ENCODE measurements at places on chromosomes 6 and 20.

DNA sequence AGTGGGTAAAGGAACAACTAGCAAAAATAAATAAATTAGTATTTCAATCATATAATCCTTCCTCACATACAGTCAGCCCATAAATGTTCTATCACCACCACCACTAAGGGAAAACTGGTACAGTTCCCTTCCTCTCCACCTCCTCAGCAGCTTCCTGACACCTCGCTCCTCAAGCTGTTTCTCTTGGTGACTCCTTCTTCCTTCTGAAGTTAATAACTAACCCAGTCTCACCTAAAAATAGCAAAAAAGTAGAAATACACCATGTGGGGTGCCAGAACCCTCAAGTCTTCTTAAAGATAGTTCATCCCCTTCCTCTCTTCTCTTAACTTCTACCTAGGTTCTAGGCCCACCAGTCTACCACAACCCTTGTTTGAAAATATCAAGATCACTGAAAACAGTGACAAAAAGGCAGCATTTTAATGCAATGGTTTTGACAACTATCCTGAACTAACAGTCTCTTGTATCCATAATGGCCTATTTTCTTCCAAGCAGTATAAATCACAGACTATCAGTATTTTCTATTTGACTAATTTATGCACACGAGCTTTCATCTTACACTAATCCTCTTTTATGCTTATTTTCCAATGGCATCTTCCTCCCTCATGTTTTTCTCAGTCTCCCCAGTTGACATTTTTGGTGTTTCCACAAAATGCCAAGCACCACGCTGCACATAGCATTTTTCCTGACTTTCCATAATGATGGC lies 85.5 kb downstream of the KHDC1L start:
- DNase-seq, result no peak

DNA sequence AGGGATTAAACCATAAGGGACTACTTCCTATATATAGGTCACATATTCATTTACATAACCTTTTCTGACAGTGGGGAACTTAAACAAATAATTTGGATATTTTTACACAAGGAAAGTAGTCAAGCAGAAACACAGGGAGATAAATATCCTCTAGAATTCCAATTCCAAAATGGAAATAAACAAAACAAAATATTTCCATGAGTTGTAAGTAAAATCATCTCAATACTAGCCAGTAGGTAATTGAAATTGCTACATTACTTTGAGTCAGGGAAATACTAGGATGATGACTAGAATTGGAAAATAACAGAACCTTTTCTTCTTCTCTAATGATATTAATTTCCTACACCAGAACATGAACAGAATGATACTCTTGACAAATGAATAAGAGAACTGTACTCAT lies 1308.1 kb upstream of the GJE1 start:
- DNase-seq, result no peak

DNA sequence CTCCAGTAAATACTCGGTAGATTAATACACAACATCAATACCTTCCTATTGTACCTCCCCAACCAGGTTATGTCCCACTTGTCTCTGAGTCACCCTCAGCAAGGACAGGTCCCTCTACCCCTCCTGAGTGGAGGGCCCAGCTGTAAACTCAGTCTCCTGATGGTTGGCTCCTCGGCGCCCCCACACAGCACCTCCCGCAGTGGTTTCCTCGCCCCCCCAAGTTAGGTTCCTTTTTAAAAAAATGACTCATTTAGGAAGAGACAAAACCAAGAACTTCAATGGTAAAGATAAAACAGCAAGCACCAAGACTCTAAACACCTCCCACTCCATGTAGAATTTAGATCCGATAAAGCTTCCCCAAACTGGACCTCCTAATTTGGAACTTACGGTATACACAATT lies 83.5 kb downstream of the TRERF1 start:
- DNase-seq, result peak; percentile 48

DNA sequence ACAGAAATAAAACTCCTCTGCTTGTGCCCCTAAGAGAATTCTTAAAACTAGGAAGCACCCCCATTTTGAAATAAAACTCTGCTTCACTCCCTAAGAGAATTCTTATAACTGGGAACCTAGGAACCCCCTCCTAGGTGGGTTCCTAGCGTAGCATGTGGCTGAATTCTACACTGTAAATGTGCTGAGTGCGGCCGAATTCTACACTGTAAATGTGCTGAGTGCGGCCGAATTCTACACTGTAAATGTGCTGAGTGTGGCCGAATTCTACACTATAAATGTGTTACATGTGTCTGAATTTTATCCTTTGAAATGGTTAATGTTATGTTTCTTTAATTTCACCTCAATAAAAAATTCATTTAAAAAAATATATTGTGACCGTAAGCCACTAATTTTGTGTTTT lies 79.3 kb downstream of the PSMB1 start:
- DNase-seq, result no peak

- DNase-seq, result peak; percentile 38
These were observed 50.0 kb downstream of the SYNJ2 start for GRCh38 chr6:158031381-158032353.

- DNase-seq, result no peak
These were observed 214.8 kb upstream of the BTBD3 start for GRCh38 chr20:11702721-11703518.

- DNase-seq, result no peak
These were observed 530 bp downstream of the TDP2 start for GRCh38 chr6:24666097-24666640.

- DNase-seq, result no peak
These were observed 142.7 kb upstream of the SULF2 start for GRCh38 chr20:47927944-47928343.

GRCh38 chr6:2970753-2971419 lies 481 bp downstream of the SERPINB6 start:
- DNase-seq, result peak; percentile 61

- no peak for DNase-seq
These were observed 345.6 kb downstream of the CDC5L start for GRCh38 chr6:44733126-44733525.

- no peak for DNase-seq
These were observed 391.0 kb upstream of the SOX4 start for GRCh38 chr6:21202521-21202920.

- DNase-seq, result no peak
These were observed 76.0 kb downstream of the ADTRP start for GRCh38 chr6:11702500-11703130.

- DNase-seq, result no peak
These were observed 5.1 kb downstream of the PERP start for GRCh38 chr6:138101946-138102731.

GRCh38 chr6:145627451-145627850 lies 107.9 kb downstream of the EPM2A start:
- no peak for DNase-seq

- peak; percentile 37 for DNase-seq
These were observed 416 bp downstream of the PTPRK start for GRCh38 chr6:128519931-128520435.

DNA sequence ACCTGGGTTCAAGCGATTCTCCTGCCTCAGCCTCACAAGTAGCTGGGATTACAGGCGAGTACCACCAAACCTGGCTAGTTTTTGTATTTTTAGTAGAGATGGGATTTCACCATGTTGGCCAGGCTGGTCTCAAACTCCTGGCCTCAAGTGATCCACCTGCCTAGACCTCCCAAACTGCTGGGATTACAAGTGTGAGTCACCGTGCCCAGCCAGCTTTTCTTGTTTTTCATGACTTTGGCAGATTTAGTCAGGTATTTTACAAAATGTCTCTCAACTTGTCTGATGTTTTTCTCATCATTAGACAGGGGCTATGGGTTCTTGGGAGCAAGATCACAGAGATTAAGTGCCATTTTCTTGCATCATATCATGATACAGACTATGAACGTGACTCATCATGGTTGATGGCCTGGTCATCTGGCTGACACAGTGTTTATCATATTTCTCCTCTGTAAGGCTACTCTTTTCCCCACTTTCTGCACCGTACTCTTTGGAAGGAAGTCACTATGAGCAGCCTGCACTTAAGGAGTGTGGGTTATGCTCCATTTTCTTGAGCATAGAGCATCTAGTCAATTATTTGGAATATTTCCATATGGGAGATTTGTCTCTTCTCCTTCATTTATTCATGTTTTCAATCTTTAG lies 67.8 kb downstream of the RNF182 start:
- no peak for DNase-seq

- no peak for DNase-seq
These were observed 118.7 kb downstream of the ATG5 start for GRCh38 chr6:106206905-106207304.

GRCh38 chr6:107753778-107754177 lies 70.3 kb downstream of the SCML4 start:
- no peak for DNase-seq

- DNase-seq, result no peak
These were observed 193.2 kb upstream of the VGLL2 start for GRCh38 chr6:117072134-117072533.

GRCh38 chr6:18189196-18189595 lies 34.0 kb downstream of the KDM1B start:
- no peak for DNase-seq

DNA sequence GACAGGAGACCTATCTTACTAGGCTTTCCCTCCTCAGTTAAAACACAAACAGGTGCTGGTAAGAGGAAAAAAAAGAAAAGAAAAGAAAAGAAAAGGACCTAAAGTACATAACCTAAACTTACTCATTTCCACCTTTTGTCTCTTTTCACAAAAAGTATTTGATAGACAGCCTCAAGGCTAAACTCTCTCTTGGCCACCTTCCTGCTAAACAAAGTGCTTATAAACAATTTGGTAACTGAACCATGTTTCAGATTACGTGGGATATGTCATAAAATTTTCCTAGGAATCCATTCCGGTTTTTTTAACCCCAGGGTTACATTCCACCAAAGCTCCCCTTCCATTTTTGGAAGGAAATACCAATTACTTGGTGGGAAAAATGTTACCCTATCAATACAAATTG lies 109.0 kb downstream of the PRND start:
- DNase-seq, result no peak

DNA sequence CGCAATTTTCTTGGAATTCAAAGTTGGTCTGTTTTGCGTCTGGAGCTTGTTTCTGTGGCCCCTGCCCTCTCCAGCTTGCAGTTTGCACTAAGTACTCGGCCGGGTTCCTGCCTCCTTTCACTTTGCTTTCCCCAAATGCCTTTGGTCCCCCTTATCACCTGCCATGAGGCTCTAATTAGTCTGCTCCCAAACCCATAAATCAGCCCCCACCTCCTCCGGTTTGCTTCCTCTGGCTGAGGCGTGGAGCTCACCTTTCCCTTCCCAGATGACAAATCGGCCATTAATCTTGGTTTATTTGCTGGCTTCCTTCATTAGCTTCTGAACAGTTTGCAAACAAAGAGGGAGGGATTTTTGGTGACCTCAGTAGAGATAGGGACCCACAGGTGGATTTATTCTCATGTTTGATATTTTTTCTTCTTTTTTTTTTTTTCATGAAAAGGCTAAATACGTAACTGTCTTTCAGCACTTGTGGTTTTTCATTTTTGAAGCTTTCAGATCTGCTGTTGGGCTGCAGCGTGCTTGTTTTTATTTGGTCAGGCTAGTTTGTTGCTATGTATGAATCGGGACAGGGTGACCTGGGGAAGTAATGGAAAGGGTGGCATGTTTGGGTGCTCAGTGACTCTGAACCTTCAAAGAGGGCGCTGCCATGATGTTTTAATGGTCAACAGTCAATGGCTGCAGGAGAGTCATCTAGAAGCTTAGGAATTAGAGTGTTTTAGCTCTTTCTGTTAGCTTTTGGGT lies 121.7 kb upstream of the JAG1 start:
- DNase-seq, result no peak

GRCh38 chr6:121093928-121094327 lies 240.4 kb downstream of the TBC1D32 start:
- no peak for DNase-seq

DNA sequence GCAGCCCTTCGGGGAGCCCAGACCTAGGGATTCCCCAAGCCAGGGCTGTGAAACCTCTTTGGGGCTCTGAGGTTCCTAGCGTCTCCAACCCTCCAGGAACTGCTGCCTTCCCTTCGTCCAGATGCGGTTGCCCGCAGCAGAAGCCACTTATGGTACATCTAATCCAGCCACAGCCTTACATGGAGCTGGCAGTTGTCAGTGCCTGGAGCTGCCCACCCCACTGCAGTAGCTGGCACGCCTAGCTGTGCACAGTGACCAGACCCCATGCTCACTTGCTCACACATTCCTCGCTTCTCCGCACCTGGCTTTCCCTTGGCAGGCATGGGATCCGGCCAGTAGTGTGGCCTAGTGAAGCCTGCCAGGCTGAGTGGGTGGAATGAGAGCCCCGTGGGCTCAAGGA lies 547.6 kb downstream of the TBC1D32 start:
- DNase-seq, result no peak

- no peak for DNase-seq
These were observed 99.0 kb upstream of the AKAP12 start for GRCh38 chr6:151140767-151141166.

GRCh38 chr6:90186637-90187371 lies 109.8 kb downstream of the BACH2 start:
- peak; percentile 51 for DNase-seq

DNA sequence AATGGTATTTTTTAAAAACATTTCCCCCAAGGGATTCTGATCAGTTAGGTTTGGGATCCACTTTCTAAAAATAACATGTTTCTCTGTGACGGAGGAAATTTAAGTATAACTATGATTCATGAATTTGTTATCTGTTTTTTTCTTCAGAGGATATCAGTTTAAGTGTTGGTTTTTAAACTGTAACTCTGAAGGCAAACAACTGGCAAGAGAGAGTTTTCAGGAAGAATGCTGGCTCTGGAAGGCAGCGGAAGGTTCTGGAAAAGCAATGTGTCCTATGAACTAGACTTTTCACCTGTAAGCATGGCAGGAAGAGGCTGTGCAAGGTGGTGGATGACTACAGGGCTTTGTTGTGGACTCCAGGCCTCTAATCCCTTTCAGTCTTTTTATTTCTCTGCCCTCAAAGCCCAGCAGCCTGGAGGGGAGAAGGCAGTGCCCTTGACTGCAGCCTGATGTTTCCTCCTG lies 153.1 kb downstream of the GMPR start:
- no peak for DNase-seq

- DNase-seq, result no peak
These were observed 150.6 kb downstream of the MTHFD1L start for GRCh38 chr6:151016107-151016506.

DNA sequence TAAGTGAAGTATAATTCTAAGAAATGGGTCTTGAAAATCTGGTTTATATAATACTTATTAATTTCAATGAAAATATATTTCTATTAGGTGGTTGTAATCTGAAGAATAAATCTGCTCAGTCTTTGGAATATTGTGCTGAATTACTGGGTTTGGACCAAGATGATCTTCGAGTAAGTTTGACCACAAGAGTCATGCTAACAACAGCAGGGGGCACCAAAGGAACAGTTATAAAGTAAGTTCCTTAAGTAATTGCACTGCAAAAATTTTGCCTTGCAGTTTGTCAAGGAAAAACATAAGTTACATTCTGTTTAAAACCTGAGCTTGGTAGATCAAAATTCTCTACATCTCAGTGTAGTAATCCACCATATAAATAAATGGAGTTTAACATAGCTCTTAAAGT lies 106.0 kb downstream of the MYO6 start:
- peak; percentile 18 for DNase-seq

DNA sequence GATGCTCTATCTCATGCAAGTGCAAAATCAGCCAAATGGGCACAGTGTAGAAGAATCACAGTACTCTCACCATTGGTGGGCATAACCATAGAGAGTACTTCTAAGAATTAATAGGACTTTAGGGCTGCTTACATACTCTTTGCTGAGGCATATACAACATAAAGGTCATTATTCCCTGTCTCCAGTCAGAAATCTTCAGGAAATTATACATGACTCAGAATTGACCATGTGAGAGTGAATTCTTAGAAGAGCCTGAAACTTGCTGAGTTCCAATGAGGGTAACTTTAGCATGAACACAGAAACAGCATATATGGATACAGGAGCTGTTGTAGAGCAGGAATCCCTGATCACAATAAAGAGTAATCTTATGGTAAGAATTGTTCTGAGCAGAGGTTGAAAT lies 498.7 kb downstream of the TENT5A start:
- DNase-seq, result no peak

Data from CD4-positive, alpha-beta T cell treated with Interleukin-21 for 1 hour (primary cell).